ENCODE measurements at places on chromosomes 12 and 14.

- no peak for DNase-seq
Measured at GRCh38 chr12:72511498-72511897, 239.3 kb downstream of the TRHDE start.

- DNase-seq = no peak
Measured at GRCh38 chr12:117330441-117331113, 30.8 kb downstream of the NOS1 start.

GRCh38 chr12:41053046-41053445 lies 135.1 kb upstream of the PDZRN4 start:
- DNase-seq = no peak

- DNase-seq = no peak
Measured at GRCh38 chr12:94165138-94165537, 16.8 kb downstream of the PLXNC1 start.

DNA sequence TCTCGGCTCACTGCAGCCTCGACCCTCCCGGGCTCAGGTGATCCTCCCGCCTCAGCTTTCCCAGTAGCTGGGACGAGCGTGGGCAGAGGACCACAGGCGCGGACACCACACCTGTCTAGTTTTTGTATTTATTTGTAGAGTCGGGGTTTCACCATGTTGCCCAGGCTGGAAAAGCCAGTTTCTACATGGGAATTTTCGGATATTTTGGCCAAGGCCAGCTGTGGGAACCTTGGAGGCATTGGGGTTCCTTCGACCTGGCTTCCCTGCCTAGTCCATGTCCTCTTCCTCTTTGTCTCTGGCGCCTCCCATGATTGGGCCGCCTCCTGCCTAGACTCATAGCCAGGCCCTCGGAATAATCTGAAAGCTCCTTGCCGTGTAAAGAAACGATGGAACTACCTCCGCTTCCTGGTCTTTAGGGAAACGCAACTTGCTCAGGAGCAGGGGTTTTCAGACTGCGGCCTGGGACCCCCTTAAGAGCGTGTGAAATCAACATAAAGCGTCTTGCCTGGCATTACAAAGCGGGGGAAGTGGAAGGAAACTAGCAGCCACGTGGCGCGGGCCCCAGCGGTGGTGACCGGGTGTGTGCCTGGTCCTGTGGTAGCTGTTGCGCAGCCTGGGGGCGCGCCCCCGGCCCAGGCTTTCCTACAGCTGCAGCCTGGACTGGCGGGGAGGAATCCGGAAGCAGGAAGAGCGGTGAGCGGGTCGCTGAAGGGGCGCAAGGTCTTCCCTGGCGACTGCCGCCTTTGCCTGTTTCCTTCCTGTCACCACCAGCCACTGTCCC lies 1.4 kb upstream of the HSP90AA1 start:
- DNase-seq = peak; percentile 63

DNA sequence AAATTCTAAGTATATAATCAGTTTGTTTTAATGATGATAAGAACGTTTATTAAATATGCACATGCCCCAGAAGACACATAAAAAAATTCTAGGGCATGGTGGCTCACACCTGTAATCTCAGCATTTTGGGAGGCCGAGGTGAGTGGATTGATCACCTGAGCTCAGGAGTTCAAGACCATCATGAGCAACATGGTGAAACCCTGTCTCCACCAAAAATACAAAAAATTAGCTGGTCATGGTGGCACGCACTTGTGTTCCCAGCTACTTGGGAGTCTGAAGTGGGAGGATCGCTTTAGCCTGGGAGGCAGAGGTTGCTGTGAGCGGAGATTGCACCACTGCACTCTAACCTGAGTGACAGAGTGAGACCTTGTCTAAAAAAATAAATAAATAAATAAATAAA lies 4.0 kb downstream of the CD69 start:
- peak; percentile 33 for DNase-seq

DNA sequence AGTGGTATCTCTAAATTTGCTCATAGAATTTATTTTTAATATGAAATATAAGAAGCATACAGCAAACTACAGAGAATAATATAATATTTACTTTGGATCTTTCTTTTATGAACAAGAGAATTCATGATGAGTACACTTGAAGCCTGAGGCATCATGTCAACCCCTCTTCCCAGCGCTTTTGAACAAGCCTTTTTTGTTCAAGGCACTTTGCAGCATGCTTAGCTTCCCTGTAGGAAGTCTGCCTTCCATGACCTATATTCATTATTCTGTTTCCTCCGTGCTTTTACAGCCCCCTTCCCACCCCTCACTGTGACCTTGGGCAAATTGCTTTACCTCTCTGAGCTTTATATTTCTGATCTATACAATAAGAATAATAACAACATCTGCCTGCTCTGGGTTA lies 41.6 kb downstream of the SCN8A start:
- DNase-seq = no peak
